Activated CD4-positive, alpha-beta T cell treated with anti-CD3 and anti-CD28 coated beads for 36 hours (primary cell): ENCODE measurements at places on chromosomes 1 and 21. TPM values are rescaled to one million over a fixed set of nuclear protein-coding genes. Genes with fewer than 3 reads are reported as not detected.
A peak's percentile ranks its signal among the peaks of the same experiment; 100 is the strongest.

GRCh38 chr1:61779231-61779630 lies 37.0 kb downstream of the PATJ start:
- no peaks in the 10 kb centered on the region for H3K27me3 ChIP-seq
- H3K4me3 ChIP-seq, result no peak overlapping the region
- no peak for DNase-seq
- H3K36me3 ChIP-seq, result peaks cover 6% of the 10 kb centered on the region
- peaks cover 40% of the 10 kb centered on the region for H3K4me1 ChIP-seq
- no peak overlapping the region for H3K27ac ChIP-seq

DNA sequence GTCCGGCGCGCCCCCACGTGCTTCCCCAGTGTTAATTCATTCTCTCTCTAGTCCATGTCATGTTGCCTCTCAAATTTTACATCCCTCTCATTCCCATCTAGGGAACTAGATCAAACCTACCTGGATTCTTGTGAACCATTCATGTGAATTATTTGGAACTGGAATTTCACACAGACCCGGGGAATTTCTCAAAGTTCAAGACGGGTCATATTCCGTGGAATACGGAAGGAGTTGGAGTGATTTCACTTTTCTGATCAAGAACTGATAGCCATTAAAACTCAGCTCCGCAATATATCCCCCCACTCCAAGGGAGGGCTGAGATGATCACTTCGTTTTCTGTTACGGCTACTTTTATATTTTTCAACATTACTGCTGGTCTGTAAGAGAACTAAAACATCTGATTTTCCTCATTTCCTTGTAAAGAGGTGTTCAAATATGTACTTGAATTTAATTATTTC lies 1.0 kb upstream of the ENO1 start:
- H3K27me3 ChIP-seq, result no peaks in the 10 kb centered on the region
- peak overlapping the region; percentile 96 for H3K27ac ChIP-seq
- peaks cover 49% of the 10 kb centered on the region for H3K36me3 ChIP-seq

DNA sequence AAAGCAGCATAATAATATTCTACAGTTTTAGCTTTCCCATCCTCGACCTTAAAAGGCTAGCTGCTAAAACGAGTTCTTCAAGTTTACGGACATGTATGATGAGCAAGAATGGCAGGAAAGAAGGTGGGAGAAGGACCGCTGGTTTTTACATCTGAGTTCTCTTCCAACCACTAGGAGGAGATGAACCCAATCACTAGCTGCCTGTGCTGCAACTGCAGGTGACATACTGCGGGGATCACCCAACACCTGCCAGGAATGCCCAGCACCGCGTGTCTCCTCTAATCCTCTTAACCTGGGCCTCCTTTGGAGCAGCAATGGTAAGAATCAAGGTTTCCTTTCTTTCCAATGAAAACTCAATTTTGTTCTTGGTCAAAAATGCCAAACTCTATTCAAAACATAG lies 23.5 kb downstream of the TOR3A start:
- no peak overlapping the region for H3K4me3 ChIP-seq
- H3K27ac ChIP-seq, result no peak overlapping the region

- H3K27ac ChIP-seq, result peak overlapping the region; percentile 93
- peak overlapping the region; percentile 42 for H3K4me3 ChIP-seq
- no peaks in the 10 kb centered on the region for H3K27me3 ChIP-seq
- DNase-seq, result peak; percentile 46
- peaks cover 72% of the 10 kb centered on the region for H3K4me1 ChIP-seq
- H3K36me3 ChIP-seq, result no peaks in the 10 kb centered on the region
Observed at GRCh38 chr1:154751690-154752089, 118.4 kb downstream of the KCNN3 start.

DNA sequence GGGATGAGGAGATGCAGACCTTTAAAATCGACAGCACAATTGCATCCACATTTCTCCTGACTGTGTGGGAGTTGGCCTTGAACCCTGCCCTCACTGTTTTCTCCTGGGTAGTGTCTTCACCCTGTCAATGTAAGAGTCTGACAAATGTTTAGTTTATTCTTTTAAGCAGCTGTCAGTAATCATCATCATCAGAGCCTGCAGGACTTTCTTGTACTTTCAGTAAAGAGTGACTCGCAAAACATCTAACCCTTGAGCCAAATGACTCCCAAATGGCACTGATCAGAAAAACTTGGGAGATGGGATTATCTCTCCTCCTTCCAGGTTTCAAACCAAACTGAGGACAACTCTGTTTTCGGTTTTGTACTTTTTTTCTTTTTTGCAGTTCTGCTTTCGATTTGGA lies 460.2 kb downstream of the KIF26B start:
- no peaks in the 10 kb centered on the region for H3K36me3 ChIP-seq
- DNase-seq, result no peak
- no peak overlapping the region for H3K27ac ChIP-seq
- no peak overlapping the region for H3K4me3 ChIP-seq

- no peaks in the 10 kb centered on the region for H3K27me3 ChIP-seq
- H3K4me3 ChIP-seq, result no peak overlapping the region
- H3K4me1 ChIP-seq, result no peaks in the 10 kb centered on the region
Observed at GRCh38 chr1:190633488-190633887, 155.8 kb upstream of the BRINP3 start.

NPPA gene
- total RNA-seq, result not detected

DNA sequence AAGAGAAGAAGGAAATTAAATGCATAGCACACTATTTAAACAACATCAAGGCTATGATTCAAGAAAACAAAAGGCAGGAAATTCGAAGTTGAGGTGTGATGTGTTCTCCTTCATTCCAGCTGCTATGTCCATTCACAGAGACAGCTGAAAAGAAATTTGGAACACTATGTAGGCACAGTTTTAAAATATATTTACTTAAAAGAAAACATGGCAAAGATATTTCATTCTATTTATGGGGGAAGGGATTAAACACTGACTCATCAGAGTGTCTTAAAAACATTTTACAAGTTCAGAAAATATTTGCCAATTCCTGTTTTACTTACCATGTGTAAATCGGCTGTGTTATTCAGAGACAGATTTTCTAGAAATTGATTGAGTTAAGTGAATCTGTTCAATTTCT lies 39.4 kb upstream of the NGF start:
- H3K27me3 ChIP-seq, result peaks cover 7% of the 10 kb centered on the region
- no peak for DNase-seq
- H3K27ac ChIP-seq, result no peak overlapping the region
- H3K4me1 ChIP-seq, result no peaks in the 10 kb centered on the region

CLCA4 gene
- not detected for total RNA-seq

BLACAT1 gene
- total RNA-seq, result 0.25 TPM

- H3K4me3 ChIP-seq, result peak overlapping the region; percentile 73
- peaks cover 66% of the 10 kb centered on the region for H3K36me3 ChIP-seq
- no peaks in the 10 kb centered on the region for H3K27me3 ChIP-seq
- DNase-seq, result no peak
Observed at GRCh38 chr1:1215080-1215676, 1.2 kb upstream of the TNFRSF4 start.

GRCh38 chr1:46065405-46065804 lies 67.0 kb downstream of the PIK3R3 start:
- peaks cover 18% of the 10 kb centered on the region for H3K4me1 ChIP-seq
- H3K36me3 ChIP-seq, result no peaks in the 10 kb centered on the region
- H3K4me3 ChIP-seq, result no peak overlapping the region
- peak overlapping the region; percentile 20 for H3K27ac ChIP-seq
- no peak for DNase-seq

DNA sequence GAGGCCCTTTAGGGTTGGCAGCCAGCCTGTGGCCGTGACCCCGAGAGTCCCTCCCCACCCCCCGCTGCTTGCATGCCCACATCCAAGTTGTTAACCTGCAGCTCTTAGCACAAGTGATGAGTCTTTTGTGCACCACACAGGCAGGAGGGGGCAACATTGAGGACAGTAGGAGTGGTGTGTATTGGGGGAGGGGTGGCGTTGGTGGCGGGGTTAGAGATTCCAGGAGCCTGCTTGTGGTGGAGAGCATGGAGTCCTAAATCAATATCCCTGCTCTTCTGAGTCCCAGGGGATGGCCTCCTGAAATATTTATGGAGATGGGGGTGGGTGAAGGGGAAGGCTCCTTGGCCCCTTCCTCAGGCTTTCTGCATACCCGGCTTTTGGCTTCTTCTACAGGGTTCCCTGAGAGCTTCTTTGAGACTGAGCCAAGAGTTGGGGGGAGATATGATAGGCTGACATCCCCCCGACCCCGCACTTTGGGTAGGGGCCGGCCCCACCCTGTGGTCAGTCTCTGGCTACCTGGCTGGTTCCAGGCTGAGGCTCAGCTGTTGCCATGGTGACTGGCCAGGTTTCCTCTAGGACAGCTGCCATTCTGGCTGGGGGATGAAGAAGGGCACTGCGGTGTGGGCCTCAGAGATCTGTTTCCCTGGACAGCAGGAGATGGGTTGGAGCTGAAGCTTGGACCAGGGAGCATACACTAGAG lies 5.0 kb downstream of the CHRNB2 start:
- no peaks in the 10 kb centered on the region for H3K36me3 ChIP-seq
- no peak for DNase-seq
- peaks cover 9% of the 10 kb centered on the region for H3K27me3 ChIP-seq

ERVH48-1 gene
- 0.91 TPM for total RNA-seq

GRCh38 chr1:172630868-172631267 lies 28.0 kb upstream of the FASLG start:
- peaks cover 44% of the 10 kb centered on the region for H3K4me1 ChIP-seq
- DNase-seq, result no peak
- peaks cover 8% of the 10 kb centered on the region for H3K27me3 ChIP-seq
- no peak overlapping the region for H3K4me3 ChIP-seq

- no peaks in the 10 kb centered on the region for H3K27me3 ChIP-seq
- no peak for DNase-seq
- H3K4me3 ChIP-seq, result no peak overlapping the region
- H3K27ac ChIP-seq, result no peak overlapping the region
- peaks cover 63% of the 10 kb centered on the region for H3K4me1 ChIP-seq
Observed at GRCh38 chr1:209767096-209767495, 11.2 kb downstream of the TRAF3IP3 start.

- no peaks in the 10 kb centered on the region for H3K36me3 ChIP-seq
- peak overlapping the region; percentile 36 for H3K4me3 ChIP-seq
- peaks cover 20% of the 10 kb centered on the region for H3K27me3 ChIP-seq
- peaks cover 13% of the 10 kb centered on the region for H3K4me1 ChIP-seq
- H3K27ac ChIP-seq, result no peak overlapping the region
- no peak for DNase-seq
Observed at GRCh38 chr1:227948493-227949260, 945 bp upstream of the WNT9A start.

TMIGD3 gene
- total RNA-seq, result not detected

DNA sequence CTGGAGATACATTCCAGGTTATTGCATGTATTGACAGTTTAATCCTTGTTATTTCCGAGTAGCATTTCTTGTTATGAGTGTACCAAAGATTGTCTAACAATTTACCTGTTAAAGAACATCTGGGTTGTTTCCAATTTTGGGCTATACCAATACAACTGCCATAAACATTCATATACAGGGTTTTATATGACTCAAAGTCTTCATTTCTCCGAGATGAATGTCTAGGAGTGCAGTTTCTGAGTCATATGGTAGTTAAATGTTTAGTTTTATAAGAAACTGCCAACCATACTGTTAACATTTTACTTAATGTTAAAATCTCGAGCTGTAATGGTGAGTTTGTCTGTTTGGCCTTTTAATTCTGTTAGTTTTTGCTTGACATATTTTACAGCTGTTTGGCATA lies 10.0 kb downstream of the RAB4A start:
- H3K27me3 ChIP-seq, result no peaks in the 10 kb centered on the region
- H3K4me3 ChIP-seq, result no peak overlapping the region
- peaks cover 36% of the 10 kb centered on the region for H3K4me1 ChIP-seq

DNA sequence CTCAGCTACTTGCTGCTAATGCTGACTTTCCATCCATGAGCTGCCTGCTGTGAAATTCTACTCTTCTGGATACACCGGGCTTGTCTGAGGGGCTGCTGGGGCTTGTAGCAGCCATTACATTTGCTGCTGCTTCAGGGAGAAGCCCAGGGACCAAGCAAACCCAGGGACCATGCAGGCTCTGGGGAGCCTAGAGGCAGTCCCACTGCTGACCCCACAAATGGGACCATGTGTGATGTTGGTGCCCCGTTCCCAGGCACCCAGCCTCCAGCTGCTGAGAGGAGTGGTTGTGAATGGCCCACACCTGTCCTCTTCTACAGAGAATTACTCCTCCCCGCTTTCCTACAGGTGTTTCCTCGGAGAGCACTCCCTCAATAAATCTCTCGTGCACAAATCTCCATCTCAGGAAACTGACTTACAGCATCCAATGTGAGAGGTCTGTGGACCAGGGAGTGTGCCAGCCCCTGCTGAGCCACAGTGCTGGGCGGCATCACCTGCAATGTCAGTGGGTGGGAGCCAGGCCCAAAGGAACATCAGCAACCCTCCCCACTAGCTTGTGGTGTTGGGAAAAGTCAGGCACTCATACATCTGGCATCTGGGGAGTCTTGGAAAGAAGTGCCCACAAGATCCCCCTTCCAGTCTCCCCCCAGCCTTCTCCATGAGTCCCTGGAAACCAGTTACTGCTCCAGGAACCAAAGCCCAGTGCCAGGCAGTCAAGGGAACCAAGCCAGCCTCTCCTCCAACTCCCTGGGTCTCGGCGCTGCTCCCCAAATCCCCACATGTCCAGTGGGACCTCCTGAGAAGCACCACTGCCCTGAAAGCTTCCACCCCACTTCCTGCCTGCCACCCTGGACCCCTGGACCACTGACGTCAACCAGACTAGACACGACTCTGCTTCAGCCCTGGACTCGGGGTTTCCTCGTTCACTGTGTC lies 65.1 kb downstream of the TCP10L start:
- DNase-seq, result no peak
- H3K4me1 ChIP-seq, result no peaks in the 10 kb centered on the region
- H3K27me3 ChIP-seq, result no peaks in the 10 kb centered on the region
- no peak overlapping the region for H3K27ac ChIP-seq

GRCh38 chr1:3717041-3717714 lies 35.1 kb upstream of the CCDC27 start:
- H3K36me3 ChIP-seq, result no peaks in the 10 kb centered on the region
- peaks cover 10% of the 10 kb centered on the region for H3K4me1 ChIP-seq
- no peak overlapping the region for H3K4me3 ChIP-seq
- no peak for DNase-seq

GRCh38 chr1:64849942-64850341 lies 105.1 kb downstream of the RAVER2 start:
- no peaks in the 10 kb centered on the region for H3K4me1 ChIP-seq
- DNase-seq, result no peak
- no peak overlapping the region for H3K4me3 ChIP-seq
- H3K27ac ChIP-seq, result no peak overlapping the region
- H3K36me3 ChIP-seq, result peaks cover 45% of the 10 kb centered on the region
